ENCODE measurements at places on chromosomes 2 and 18.

DNA sequence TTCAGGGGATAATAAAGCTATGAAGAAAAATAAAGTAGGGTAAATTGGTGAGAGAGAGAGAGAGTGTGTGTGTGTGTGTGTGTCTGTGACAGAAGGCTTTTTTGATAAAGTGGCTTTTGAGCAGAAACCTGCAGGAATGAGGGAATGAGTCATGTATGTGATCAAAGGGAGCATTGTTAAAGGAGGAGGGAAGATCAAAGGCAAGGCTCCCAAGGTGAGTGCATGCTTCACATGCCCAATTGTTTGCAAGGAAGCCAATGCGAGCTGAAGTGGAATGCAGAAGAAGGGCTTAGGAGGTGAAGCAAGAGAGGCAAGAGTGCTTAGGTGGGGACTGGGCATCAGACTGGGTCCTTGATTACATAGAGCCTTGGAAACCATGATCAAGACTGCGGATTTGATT lies 96.8 kb downstream of the DNAH6 start:
- DNase-seq: no peak

GRCh38 chr2:20419007-20419576 lies 27.8 kb upstream of the RHOB start:
- no peak for DNase-seq

DNA sequence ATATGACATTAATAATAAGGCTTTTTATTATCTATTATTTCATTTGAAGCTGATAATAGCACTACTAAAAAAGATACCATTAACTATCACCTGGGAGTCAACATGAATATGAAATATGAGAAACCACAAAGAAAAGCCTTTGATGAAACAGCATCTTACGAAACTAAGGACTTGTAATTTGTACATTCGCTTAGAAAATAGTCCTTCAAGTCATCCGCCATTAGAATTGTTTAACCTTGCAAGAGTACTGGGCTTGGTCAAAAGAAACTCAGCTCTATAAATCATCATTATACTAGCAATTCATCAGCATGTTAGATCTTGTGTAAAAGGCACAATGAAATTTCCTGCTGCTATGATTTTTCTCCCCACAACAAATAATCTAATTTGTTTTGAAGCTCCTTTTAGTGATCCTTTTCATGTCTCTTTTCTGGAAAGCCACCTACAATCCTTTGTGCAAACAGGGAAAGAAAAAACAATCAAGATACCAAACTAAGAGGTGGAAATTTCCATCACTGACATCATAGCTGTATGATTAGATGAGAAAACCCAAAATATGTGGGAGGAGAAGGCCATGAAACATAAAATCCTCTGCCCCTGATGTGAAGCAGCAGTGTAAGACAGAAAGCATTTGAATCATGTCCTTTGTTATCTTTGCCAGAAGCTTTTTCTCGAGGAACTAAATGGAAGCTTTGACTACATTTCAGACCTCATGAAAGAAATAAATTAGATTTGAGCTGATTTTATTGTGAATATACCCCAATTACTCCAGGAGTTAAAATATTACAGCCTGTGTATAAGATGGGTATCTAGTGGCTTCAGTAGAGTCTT lies 31.2 kb downstream of the SCN9A start:
- no peak for DNase-seq

DNA sequence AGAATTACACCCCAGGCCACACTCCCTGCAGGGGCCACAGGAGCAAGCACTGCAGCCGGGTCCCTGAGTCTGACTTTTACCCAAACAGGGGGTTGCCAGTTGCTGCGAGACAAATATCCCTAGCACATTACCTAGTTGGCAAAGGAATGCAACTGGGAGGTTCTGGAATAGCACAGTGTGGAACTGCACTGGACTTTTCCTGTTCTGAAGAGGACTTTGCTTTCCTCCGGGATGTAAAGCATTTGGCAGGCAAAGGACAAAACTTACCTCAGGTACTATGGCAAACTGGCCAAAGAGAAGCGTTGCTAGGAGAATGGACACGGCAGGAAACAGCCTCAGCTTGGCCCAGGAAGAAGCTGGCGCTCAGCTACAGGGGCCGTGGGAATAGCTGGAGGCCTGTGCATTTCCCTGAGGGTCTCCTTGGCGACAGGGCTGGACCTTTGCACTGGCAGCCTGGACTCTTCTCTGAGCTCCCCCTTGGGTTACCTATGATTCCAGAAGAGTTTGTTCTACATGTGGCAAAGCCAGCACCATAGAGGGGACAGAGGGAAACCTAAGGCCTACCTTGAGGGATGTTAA lies 45.0 kb downstream of the BCL11A start:
- no peak for DNase-seq

DNA sequence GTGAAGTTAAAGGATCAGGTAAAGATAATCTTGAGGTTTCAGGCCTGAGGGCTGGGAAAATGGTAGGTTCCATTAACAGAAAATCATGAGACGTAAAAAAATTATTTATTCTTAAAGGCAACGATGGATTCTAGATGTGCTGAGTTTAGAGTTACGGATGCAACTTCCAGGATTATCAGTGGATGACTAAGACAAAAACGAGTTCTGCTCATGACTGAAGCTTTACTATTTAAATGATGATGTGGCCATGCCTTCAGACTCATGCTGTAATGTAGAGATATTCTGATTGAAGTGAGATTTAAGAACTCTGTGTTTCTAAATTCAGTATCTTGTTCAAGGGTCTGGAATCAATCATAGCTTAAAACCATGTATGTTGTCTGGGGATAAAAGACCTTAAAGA lies 5.0 kb downstream of the TMEM237 start:
- DNase-seq: no peak

DNA sequence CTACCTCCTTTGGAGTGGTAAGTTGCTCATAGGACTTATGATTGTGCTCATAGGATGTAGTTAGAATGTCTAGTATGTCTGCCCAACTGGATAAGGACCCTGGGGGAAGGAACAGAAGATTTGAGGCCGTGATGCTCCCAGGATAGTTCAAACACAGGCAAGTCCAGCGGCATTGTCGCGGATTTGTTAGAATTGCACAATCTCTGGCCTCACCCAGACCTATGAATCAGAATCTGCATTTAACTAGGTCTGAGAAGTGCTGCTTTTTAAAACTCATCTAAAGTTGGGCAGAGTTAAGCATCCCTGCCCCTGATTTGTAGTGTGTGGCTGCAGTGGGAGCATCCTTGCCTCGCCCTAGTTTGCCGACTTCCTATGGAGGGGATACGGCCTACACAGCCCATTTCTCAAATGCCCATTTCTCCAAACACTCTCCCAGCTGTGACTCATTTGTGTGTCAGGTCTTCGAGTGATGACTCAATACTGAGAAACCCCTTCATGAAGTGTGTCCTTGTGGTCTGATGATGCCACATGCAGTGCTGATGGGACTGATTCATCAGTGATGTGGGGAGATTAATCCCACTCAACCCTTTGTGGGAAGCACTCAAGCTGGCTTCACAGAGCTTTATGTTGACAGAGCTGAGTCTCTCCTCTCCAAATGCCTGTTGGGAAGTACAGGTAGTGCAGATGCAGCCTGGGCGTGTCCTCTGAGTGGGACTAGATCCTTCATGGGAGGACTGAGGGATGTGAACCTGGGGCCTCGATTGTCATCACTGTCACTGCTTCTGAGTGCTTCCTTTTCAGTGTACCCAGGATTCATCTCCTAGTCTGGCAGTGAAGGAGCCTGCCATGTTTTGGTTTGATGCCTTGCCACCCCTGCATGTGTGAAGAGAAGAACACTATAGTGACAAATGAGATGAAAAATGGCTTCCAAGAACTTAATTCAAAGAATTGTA lies 18.7 kb downstream of the SMIM21 start:
- DNase-seq: no peak

DNA sequence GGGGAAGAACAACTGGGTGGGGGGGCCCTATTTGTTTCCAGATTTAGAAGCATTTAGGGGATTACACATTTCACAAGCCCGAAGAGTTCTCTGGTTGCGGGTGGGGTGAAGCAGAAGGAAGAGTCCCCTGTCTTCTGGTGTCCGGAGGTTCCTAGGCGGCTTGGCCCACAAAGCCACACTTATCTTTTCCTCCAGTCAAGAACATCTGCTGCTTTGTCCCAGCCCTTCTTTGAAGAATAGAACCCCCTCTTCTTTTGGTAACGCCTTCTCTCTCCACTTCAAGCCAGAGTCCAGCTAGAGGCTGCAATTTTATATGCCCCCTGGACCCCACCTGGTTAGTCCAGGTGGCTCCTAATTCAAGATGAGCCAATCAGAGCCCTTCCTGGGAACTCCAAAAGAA lies 15.8 kb downstream of the BOLA3 start:
- no peak for DNase-seq

DNA sequence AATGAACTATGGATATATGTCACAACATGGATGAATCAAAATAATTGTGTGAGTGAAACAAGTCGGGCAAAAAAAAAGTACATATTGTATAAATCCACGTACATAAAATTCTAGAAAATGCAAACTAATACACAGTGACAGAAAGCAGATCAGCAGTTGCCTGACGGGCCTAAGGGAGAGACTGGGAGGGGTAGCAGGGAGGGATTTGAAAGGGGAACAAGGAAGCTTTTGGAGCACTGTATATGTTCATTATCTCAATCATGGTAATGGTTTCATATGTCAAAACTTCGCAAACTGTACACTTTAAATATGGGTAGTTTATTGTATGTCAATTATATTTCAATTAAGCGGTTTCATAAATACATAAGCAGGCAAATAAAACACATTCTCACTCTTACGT lies 153.8 kb downstream of the ANKRD44 start:
- no peak for DNase-seq

DNA sequence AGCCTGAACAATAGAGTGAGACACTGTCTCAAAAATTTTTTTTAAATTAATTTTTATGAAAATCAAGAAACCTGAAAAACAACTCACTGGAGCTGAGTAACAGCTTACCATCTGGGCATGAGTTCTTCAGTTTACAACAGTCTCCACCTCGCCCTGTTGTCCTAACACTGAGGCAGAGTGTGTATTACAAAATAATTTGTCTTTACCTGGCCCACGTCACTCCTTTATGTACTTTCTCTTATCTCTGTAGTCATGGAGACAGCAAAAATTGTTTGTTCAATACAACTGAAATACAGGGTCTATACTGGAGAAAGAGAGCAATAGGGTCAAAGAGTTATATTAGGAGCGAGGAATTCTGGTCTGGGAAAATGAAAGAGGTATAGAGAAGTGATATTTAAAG lies 48.1 kb downstream of the CYTIP start:
- DNase-seq: no peak

GRCh38 chr2:177211169-177211568 lies 1.4 kb upstream of the HNRNPA3 start:
- DNase-seq: no peak

DNA sequence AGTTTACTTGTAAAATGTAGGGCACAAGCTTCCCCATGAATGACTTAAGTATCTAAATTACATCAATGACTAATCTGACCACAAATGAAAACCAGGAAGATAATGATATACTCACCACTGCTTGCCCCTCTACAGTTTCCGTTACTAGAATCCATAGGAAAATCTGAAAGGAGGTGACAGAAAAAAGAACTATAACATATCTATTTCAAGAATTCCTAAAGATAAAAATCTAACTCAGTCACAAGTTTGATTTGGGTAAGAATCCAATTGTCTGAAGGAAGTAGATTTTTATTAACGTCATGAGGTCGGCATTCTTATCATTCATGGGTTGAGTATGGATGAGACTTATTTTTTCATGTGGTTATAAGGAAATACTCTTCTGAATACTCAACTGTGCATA lies 7.8 kb downstream of the FRZB start:
- DNase-seq: no peak

GRCh38 chr2:3611589-3611988 lies 16.7 kb downstream of the COLEC11 start:
- DNase-seq: no peak

DNA sequence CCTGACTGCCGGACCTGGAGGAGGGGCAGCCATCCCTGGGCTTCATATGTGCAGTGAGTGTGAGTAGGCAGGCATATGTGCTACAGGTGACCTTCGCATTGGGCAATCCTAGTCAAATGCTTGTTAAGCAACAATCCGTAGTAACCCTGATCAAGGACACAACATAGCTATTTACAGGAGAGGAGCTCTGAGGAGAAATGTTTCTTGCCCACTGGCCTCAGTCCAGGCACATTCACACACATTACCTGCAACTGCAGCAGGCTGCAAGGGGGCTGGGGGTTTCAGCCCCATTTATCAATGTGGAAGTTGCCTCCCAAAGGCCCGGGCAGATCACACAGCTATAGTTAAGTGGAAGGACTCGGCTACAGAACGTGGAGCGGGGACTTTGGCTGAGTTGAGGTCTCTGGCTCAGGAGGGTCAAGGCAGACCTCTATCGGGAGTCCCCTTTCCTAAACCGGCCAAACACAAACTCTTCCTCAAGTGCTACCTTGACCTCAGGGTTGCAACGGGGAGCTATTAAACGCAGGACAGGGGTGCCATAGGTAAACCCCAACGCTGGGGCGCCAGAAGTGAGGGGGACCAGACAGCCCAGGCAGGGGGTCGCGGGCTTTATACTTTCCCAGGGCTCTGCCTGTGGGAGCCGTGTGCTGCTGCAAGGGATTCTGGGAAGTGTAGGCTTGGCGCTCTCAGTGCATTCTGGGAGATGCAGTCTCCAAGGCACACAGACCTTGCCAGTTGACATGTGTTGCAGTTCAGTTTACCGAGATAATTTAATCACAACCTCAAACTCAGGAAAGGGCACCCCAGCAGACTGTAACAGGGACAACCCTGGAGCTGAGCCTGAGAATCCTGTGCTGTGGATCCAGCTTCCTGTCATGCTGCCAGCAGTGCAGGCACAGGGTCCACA lies 9.4 kb downstream of the KHK start:
- peak; percentile 38 for DNase-seq

GRCh38 chr2:135050684-135051083 lies 1.4 kb upstream of the RAB3GAP1 start:
- no peak for DNase-seq

DNA sequence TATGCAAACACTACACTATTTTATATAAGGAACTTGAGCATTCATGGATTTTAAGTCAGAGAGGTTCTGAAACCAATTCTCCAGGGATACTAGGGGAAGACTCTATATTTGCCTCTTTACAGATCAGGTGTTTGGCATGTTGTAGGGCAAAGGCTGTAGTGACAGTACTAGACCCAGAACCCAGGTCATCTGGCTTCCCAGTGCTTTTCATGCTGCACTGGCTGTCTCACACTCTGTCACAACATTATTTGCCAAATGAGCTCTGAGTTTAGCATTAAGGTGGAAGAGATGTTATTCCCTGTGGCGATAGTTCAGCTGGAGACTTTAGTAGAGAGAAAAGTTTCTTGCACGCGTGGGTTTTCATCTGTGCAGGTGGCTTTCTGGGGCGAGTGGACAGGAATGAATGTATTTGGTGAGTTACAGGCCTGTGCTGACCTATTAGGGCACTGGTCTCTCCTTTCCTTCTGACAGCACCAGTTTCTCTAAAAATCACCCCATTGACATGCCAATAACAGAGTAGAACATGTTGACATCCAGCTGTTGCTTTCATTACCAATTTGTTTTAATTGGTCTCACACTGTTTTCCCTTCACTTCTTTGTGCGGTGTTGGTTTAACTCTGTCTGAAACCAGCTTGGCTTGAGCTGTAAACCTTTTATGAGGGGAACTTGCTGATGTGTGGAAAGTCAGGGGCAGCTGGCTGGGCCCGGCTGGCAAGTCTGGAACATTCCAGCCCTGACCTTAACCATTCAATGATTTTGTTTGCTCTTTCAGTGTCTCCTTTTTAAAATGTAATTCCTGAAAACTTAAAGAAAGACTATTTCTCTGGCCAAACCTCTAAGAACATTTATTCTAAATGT lies 643.0 kb upstream of the FAM98A start:
- no peak for DNase-seq
